ENCODE measurements at places on chromosomes 4 and X.

- DNase-seq: peak; percentile 22
Observed at GRCh38 chr4:127479031-127479622, 153.6 kb upstream of the INTU start.

DNA sequence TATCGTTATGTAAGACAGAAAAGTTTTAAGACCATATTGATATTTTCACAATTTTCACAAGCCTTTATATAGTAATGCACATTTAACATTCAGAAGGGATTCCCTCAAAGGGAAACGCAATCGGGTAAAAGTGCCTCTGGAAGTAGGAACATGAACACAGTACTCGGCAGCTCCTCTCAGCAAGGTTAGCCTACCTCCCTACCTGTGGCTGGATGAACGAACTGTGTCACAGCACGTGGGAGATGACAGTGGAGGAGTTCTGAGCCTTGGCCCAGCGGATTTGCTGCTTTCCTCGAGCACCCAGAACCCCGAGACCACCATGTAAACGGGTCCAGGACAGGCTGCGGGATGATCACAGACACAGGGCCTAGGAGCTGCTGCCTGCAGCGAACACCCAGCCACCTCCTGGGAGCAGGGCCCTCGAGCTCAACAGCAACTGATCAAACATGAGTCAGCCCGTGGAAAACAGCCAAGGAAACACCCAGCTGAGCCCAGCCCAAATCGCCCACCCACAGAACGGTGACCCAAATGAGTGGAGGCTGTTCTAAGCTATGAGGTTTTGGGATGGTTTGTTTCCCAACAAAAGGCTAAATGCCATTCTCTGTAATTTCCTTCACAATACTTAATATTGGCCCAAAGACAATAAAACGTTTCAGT is 30.4 kb downstream of the FAT1 start:
- peak; percentile 55 for DNase-seq

GRCh38 chrX:22193851-22194659 is 78.7 kb upstream of the CBLL2 start:
- no peak for DNase-seq

- no peak for DNase-seq
Observed at GRCh38 chr4:137514406-137515111, 17.7 kb downstream of the PCDH18 start.

- DNase-seq: peak; percentile 88
Observed at GRCh38 chrX:132615391-132616131, 126.7 kb upstream of the MBNL3 start.

DNA sequence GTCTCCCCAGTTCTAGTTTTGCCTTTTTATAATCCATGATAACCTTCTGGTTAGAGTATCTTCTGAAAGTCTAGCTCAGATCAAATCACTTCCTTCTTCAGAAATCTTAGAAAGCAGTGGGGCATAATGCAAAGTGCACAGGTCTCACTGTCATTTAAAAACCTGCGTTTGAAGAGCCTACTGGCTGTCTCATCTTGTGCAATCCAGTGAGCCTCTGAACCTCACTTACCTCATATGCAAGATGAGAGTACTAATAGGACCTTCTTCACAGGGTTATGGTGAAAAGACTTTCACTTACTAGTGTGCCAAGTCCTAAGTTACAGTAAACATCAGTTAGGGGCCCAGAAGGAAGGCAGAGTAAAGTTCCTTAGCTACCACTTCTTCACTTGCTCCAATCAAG is 131.4 kb downstream of the ENOX2 start:
- no peak for DNase-seq

DNA sequence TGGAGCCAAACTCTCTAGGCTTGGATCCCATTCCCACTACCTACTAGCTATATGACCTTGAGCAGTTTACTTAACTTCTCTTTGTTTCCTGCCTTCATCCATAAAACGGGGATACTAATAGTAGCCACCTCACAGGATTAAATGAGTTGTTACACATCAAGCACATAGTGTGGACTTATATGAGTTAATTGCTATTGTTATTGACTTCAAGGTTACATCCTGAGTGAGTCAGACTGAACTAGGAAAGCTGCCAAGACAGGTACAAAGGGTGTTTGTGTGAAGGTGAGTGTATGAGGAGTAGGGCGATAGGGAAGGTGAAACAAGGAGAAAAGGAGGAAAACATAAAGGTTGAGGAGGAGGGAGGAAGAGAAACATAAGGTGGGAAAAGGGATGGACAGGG is 32.2 kb downstream of the TFDP3 start:
- no peak for DNase-seq

DNA sequence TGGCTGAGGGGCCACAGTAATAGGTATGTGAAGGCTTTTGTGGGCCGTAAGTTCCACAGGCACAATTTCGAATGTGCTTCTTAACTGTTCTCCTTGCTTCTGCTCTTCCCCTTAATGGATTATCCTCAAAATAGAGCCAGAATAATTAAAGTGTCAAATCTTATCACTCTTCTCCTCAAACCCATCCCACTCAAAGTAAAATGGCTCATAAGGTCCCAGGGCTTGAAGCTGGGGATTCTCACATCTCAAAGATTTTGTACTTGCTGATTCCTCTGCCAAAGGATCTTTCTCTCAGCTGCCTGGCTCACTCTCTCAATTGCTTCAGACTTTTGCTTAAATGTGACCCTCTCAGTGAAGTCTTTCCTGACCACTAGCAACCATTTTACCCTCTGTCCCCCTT is 16.6 kb downstream of the ADAMTS3 start:
- no peak for DNase-seq

- DNase-seq: no peak
Observed at GRCh38 chr4:2263926-2264321, 2.0 kb upstream of the MXD4 start.

DNA sequence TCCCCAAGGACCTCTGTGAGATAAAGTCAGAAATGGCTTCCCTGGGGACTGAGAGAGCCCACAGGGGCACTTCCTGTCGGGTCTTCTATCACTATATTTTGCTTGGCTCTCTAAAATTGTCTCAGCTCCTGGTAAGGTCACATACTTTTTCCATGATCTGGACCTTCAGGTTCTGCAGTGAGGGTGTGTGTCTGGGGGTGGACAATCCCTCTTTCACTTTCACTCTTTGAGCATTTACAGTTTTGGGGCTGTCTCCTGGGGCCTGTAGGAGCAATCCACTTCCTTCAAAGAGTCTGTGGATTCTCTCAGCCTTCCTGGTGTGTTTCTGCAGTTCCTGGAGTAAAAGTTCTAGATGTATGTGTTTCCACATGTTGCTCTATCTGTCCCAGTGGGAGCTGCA is 335.7 kb downstream of the FSTL5 start:
- DNase-seq: no peak

- no peak for DNase-seq
Observed at GRCh38 chrX:111180750-111181240, 84.8 kb downstream of the PAK3 start.

- peak; percentile 27 for DNase-seq
Observed at GRCh38 chr4:158811704-158812103, 42.9 kb downstream of the FNIP2 start.

GRCh38 chr4:76606645-76607265 is 171.7 kb downstream of the SHROOM3 start:
- DNase-seq: no peak

- DNase-seq: peak; percentile 43
Observed at GRCh38 chrX:68894513-68895340, 65.9 kb downstream of the EFNB1 start.

- DNase-seq: peak; percentile 22
Observed at GRCh38 chr4:6264225-6264540, 5.5 kb upstream of the WFS1 start.

DNA sequence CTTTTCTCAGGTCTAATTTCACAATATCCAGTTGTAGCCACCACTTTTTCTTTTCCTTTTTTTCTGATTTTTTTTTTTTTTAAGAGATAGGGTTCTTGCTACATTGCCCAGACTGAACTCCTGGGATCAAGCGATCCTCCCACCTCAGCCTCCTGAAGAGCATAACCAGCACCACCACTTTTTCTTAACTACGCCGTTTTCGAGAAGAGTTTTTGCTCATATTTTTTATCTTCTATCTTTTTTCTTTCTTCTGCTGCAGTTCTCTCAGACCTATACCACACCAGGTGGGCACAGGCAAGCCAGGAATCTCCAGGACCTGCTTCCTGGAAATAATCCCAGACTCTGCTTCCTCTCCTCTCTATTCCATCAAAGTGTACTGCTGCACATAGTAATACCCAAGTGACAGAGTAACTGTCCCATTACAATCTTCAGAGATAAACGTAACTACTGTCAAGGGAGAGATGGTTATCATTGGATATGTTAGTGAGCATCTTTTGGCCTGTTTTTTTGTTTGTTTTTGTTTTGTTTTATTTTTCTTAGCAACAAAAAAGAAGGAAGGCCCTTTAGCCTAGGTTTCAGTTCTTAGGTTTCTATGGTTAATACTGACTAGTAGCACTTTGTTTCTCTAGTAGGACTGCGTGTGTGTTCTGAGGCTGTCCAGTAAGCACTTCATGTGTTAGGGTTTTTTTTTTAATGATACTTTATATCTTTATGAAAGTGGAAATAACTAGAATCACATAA is 59.2 kb upstream of the TXK start:
- DNase-seq: no peak

GRCh38 chrX:44422631-44423030 is 79.2 kb upstream of the EFHC2 start:
- DNase-seq: no peak

DNA sequence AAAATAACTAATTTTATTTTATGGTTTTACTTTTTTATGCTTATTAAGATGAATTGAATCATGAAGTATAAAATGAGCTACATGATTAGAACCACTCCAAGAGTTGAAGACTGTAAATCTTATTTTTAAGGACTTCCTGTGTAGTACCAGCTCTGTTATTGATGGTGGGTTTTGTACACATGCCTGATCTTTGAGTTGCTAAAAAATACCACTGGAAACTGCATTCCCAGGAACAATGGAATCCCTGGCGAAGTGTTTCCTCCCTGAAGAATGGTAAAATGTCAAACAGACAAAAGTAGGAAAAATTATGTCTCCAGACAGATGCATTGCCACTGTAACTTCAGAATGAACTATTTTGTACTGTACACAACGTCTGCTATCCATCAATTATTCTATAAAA is 935.4 kb upstream of the TENM3 start:
- no peak for DNase-seq

DNA sequence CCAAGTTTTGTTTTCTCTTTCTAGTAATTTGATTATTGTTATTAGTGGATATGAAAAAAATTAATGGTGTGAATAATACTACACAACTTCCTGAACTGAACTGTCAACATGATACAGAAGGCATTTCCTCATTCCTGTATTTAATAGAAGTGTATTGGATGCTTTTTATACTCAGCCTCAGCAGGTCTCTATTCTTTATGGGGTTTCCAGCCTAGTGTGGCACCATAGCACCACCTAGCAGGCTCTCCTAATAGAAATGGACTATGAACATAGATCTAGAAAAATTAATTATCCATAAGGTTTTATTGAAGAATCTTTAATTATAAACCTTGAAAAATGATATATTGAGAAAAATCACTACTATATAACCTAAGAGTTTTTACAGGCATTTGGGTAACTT is 52.4 kb downstream of the GLRB start:
- no peak for DNase-seq

DNA sequence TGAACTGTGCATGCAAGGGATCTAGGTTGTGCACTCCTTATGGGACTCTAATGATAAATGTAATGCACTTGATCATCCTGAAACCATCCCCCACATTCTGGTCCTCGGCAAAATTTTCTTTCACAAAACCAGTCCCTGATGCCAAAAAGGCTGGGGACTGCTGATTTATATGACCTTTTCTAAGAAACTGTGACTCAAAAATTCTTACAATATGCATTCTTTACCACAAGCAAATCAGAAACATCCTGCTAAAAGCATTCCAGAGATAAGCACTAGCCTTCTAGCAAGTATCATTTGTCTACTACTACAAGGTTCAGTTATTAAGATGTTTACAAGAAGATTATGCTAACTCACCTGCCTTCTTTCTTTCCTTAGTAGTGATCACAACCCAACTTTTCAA is 166.5 kb upstream of the PCDH7 start:
- DNase-seq: no peak

DNA sequence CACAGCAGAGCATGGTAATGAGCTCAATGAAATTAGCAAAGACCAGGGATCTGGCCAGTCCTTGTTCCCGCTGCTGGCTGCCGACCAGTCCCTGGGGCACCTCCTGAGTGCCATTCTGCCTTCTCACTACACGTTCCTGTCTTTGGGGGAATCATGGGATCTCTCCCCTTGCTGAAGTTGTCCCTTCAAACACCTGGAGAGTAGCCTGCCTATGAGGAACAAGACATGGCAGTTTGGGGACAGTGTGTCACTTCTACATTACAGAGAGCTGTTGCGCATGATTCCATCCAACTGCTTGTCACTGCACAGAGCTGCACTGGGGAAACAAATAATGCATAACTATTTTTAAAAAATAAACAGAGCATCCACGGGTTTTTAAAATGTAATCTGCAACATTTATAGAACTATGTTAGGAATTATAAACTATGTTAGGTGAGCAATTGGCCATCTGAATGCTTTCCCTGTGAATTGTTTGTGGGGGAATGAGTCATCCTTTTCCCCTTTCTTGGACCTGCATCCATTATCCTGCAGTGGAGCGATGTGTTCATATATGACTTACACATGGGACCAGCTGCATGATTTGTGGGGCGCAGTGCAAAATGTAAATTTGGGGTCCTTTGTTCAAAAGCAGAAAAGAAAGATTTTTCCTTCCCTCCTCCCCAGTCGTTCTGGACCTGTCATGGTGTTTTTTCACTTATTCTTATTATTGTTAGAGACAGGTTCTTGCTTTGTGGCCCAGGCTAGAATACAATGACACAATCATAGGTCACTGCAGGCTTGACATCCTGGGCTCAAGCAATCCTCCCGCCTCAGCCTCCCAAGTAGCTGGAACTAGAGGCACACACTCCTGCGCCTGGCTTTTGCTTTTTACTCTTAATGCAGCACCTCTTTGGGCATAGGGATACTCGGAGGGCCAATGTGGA is 115.0 kb upstream of the TBL1X start:
- no peak for DNase-seq

- no peak for DNase-seq
Observed at GRCh38 chr4:42396752-42397634, at the start of gene SHISA3. TSS of gene SHISA3 (plus strand) at chr4:42397488. CDS start at chr4:42398057, 569 bp downstream.

GRCh38 chr4:127632420-127633403 is at the start of gene INTU:
TSS of gene INTU (plus strand) at chr4:127632957. CDS start at chr4:127633035, 78 bp downstream.
- DNase-seq: peak; percentile 87

DNA sequence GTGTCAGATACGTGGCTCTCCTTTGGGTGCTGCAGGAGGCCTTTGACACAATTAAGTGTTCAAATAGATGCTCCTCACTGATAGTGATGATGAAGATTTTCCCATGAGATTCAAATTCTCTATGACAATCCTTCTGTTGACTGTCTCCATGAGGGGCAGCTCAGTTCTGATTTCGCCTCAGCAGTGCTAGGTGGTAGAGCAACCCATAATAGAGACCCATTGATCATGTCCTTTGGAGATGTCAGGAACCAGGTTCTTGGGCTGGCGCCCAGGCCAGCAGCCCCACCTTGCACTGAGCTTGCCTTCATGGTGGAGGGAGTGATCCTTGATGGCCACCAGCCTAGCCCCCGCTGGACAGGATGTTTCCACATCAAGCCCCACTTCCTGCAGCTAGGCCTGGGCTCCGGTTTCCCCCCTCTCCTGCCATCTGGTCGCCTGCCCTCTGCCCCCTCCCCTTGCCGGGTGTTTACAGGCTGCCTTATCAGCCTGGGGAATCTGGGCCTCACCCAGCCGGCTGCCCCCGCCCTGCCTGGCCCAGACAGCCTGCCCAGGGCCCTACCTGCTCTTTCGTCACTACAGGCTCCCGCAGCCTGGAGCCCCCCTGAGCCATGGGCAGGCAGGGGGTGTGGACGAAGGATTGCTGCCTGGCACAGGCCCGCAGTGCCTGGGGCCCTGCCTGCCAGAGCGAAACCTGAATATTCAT is 12.6 kb downstream of the ELF4 start:
- DNase-seq: peak; percentile 74

GRCh38 chr4:2963175-2963965 is at the start of the genes GRK4 and NOP14:
TSS of gene GRK4 (plus strand) at chr4:2963571. CDS start at chr4:2964071, 500 bp downstream.
TSS of gene NOP14 (minus strand) at chr4:2963406. CDS start at chr4:2963319, 87 bp downstream.
- peak; percentile 99 for DNase-seq

GRCh38 chr4:37393889-37394288 is 149.3 kb downstream of the NWD2 start:
- DNase-seq: no peak
